Forelimb muscle (tissue), 1 donor: ENCODE measurements at places on chromosomes 3 and 15.

DNA sequence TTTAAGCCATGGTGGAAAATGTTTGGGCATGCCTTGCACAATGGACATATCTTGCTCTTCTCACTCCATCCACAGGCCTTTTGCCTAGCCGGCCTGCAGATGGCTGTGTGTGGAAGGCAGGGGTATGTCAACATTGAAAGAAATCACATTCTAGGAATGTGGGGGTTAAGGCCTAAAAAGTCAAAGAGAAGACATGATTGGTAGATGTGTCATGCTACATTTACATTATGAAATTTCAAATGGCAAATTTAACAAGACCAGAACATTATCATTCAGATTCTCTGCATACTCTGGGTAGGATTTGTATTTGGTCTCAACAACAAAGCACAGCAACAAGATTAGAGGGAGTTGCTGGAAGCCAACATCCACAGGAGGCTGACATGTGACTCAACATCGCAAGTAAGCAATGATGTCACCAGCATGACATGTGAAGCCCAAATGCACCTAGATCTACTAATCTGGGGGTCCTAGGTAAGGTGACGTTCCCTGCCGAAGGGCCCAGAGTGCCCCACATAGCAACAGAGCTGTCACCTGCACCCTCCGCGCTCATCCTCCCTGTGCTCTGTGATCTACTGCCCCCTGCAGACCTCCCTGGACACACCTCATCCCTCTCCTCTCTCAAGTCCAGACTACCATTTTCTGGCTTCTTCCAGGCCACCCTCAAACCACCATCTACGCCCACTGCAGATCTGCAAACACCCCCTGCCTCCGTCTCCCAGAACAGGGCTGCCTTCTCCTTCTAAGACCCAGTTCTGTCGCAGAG lies 39.4 kb downstream of the CLDN18 start:
- no peak for DNase-seq

DNA sequence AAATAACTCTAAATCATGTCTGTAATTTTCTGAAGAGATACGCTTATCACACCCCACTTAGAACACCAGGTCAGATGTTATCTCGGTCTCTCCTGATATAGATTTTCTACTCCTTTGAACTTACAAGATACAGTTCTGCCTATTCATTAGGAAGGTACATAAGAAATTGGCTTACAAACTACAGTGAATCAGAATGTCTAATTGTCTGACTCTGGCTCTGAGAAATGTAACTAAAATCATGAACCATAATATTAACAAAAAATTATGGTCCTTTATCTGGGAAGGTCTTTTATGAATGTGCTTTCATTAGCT lies 235.2 kb downstream of the SUCLG2 start:
- no peak for DNase-seq

DNA sequence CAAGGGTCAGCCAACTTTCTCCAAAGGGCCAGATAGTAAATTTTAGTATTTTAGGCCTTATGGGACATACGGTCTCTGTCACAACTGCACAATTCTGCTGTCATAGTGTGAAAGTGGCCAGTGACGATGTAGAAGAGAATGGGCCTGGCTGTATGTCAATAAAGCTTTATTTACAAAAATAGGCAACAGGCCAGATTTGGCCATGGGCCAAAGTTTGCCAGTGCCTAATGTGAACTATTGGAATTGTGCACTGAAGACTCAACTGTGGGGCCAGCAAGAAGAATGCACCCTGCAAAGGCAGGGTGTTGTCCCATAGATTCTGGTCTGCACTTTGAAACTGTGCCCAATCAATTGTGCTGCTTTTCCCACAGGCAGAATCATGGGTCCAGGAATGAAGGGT lies 69.4 kb upstream of the PRR23E start:
- DNase-seq, result no peak

GRCh38 chr15:63494408-63494807 lies 10.0 kb upstream of the USP3 start:
- DNase-seq, result no peak

DNA sequence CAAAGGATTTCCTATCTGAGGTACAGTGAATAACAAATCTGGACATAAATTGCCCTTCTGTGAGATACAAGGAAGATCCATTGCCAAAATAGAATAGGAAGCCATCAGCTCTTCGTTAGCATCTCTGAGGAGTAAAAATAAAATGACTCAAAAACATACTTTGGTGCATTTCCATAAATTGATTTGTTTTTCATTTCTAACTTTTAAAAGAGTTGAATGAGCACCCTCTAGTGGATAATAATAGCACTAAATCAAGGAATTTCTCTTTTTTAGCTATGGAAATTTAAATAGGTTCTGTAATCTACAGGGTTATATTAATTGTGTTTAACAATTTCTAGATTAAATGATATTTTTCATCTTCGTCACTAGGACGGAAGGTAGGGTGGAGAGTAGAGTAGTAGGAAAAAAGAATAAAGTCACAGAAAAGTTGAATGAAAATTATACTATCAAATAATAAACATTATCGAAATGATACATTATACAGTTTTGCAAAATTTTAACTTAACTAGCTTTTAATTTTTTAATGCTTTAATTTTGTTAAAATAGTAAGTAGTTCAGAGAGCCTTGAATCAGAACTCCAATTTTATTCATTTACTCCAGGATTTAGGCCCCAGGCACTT lies 6.4 kb downstream of the NSUN3 start:
- peak; percentile 20 for DNase-seq
